ENCODE measurements at places on chromosomes 6 and 20.

DNA sequence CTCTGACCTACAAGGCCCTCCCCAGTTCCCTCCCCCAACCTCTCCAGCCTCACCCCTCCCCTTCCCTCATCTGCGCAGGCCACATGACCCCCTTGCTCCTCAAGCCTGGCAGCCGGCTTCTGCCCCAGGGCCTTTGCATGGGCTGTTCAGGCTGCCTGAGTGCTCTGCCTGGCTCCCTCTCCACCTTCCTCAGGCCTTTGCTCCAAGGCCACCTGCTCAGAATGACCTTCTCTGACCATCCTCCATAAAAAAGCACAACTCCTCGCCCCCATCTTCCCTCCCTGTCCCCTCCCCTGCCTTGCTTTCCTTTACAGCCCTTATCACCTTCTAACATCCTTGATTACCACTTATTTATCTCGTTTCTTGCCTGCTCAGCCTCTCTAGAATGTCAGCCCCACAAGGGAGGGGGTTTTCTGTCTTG lies 38.7 kb downstream of the SPDEF start:
- DNase-seq, result no peak

- no peak for DNase-seq
Measured at GRCh38 chr6:5840734-5841390, 165.9 kb downstream of the NRN1 start.

GRCh38 chr6:42818416-42818815 lies 36.6 kb downstream of the BICRAL start:
- no peak for DNase-seq

- no peak for DNase-seq
Measured at GRCh38 chr6:13065581-13065980, 262.8 kb downstream of the TBC1D7 start.

DNA sequence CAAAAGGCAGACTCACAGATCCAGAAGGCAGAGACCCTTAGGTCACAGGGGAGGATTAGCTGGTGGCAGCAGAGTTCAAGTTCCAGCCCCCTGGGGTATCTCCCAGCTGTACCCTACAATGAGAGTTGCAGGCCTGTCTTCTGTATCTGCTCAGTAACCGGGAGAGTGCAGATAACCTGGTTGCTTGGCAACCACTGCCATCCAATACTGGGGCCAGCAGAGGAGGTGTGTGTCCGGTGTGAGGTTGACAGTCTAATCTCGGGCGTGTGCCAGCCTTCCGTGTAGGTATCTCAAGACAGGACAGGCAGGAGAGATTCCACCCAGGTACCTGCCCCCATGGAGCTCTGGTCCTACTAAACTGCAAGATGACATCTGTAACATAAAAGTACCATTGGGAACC lies 56.6 kb upstream of the TBC1D7 start:
- DNase-seq, result no peak

- DNase-seq, result no peak
Measured at GRCh38 chr6:153096031-153096430, 35.1 kb downstream of the RGS17 start.

DNA sequence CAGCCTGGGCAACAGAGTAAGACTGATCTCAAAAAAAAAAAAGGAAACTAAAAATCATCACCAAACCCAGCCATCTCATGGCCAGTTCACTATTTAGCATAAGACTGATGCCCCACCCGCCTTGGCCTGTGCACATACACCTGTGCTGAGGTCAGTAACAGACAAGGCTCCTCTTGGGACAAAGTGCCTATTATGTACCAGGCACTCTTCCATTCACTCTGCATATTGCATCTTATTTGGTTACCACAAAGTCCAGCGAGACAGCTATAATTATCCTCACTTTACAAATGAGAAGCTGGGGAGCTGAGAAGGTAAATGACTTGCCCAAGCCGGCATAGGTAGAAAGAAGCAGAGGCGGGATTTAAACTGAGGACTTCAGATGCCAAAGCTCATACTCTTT lies 3.8 kb downstream of the PTPRT start:
- no peak for DNase-seq

GRCh38 chr6:111724505-111724904 lies 118.8 kb upstream of the TRAF3IP2 start:
- DNase-seq, result no peak
